Stimulated activated CD4-positive, alpha-beta T cell treated with anti-CD3 and anti-CD28 coated beads, Interleukin-1b, Interleukin-23, amount 100 ng/mL, for 48 hours (primary cell): ENCODE measurements at places on chromosomes 1 and 21.

GRCh38 chr1:116110567-116111523 lies at the start of gene MAB21L3:
TSS of gene MAB21L3 (plus strand) at chr1:116111399. CDS start at chr1:116112616, 1,217 bp downstream.
- DNase-seq, result no peak

DNA sequence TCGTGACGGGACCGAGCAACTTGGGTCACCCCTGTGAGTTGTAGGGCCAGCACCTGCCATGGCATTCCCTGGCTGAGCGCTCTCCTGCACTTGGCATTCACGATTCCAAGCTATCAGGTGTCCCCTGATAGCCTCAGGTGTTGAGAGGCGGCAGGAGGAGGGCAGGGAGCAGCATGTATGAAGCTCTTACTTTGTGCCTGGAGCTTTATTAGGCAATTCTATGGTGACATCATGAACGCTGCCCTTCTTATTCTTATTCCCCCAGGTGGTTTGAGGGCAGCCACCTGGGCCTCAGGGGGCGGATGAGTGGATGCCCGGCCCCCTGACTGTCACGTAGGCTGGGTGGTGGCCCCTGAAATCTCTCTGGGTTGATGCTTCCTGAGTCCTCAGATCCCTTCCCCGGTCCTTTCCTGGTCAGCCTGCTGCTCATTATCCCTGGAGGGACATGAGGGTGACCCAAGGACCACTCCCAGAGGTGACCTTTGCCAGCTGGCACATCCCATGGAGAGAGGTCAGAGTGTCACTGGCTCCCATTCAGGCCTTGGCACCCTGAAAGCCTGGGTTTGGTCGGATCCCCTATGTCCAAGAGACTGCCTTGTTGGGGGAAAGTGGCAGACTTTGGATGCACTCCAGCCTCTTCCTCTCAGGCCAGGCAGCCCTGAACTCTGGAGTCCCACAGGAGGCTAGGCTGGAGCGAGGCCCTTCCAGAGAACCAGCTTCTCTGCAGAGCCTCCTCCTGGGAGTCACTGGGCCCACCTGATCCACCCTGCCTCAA lies 51.9 kb downstream of the SPSB1 start:
- DNase-seq, result no peak

DNA sequence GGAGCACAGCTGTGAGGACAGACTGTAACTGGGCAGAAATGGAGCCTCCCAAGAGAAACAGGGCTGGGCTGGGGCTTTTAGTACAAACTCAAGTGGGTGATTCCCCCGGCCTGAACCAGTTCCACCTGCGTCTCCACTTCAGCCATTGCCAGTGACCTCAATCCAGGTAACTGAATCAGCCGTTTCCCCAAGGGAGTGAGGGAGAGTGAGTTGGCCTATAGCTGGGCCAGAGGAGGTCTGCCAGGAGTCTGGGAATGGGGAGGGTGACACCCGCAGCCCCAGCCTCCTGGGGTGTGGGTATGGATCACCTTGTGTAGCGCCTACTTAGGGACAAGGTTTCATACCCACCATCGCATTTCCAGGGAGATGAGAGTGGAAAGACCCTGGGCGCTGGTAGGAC lies 8.5 kb downstream of the SLC26A9 start:
- no peak for DNase-seq

- DNase-seq, result no peak
Measured at GRCh38 chr1:178926046-178926445, 55.2 kb upstream of the ANGPTL1 start.

DNA sequence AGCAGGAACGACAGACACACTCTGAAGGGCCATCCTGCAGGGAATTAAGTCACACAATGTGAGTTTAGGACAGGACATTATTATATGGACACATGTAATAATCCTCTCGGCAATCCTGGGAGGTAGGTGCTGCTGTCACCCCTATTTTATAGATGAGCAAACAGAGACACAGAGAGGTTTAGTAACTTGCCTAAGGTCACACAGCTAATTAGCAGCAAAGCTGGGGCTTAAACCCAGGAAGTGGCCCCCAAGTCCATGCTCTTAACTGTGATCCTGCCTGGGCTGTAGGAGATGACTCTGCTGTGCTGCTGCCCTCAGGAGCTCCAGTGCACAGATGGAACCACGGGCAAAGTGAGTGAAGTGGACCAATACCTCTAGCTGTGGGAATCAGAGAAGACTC lies 660.0 kb downstream of the PTPRU start:
- DNase-seq, result no peak

DNA sequence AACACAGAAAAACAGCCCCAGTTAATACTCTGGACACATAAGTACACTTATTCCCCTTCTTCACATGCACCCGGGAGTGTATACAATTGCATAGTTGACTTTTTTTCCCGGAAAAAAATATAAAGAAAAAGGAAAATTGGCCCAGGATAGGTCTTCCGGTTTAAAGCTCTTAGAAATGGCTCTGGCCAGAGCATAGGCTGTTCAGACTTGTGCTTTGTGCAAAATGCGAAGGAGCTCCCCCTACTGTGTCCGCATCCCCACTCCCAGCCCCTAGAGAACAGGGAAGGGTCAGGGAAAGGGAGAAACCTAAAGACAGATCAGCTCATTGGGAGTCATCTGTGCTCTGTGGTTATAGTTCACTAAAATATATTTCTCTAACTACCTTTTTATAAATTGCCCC lies 5.5 kb upstream of the MTMR11 start:
- DNase-seq, result no peak

GRCh38 chr1:72623299-72623708 lies 341.0 kb upstream of the NEGR1 start:
- DNase-seq, result no peak

- DNase-seq, result no peak
Measured at GRCh38 chr1:10299151-10299550, 88.8 kb downstream of the KIF1B start.

- DNase-seq, result no peak
Measured at GRCh38 chr1:109719337-109719837, 7.3 kb downstream of the GSTM5 start.

DNA sequence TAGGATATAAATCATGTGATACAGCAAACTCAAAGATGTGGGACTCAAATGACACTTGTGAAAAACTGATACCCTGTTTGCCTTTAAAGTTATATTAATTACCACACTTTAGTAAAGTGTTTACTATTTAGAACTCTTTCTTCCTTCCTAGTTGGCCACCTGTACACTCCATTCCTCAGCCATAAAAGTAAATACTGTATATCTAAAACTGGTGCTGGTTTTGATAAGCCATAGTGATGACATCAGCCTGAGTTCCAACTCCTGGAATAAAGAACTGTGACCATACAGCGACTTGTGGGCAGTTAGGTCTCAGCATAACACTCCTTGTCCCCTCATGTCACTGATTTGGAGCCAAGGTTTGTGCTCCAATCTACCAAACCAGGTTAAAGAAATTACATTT lies 2.8 kb downstream of the PTGER3 start:
- no peak for DNase-seq

DNA sequence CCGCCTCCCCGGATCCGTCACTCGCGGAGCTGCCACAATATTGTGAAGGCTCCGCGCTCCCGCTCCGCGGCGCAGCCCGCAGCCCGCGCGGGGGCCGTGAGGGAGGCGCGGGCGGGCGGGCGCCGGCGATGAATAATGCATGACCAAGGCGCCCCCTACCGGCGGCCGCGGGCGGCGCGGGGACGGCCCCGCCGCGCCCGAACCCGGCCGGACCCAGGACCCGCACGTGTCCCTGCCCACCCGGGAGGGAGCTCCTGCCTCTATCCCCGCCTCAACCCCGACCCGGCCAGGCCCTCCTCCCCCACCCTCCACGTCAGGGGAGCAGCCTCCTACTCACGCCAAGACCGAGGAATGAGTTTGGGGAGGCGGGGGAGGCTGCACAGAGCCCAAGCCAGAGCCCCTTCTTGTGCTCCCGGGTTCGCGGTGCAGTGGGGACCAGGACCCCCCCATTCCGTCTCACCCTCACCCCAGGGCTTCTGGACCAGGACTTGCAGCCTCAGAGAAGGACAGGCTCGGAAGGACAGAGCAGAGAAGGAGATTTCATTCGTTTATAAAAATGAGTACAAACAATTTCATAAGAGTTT lies 70.8 kb upstream of the CASZ1 start:
- DNase-seq, result peak; percentile 37

- DNase-seq, result no peak
Measured at GRCh38 chr1:96104506-96104905, 617.1 kb upstream of the PTBP2 start.

GRCh38 chr1:234920136-234920842 lies 208.3 kb downstream of the TOMM20 start:
- no peak for DNase-seq

DNA sequence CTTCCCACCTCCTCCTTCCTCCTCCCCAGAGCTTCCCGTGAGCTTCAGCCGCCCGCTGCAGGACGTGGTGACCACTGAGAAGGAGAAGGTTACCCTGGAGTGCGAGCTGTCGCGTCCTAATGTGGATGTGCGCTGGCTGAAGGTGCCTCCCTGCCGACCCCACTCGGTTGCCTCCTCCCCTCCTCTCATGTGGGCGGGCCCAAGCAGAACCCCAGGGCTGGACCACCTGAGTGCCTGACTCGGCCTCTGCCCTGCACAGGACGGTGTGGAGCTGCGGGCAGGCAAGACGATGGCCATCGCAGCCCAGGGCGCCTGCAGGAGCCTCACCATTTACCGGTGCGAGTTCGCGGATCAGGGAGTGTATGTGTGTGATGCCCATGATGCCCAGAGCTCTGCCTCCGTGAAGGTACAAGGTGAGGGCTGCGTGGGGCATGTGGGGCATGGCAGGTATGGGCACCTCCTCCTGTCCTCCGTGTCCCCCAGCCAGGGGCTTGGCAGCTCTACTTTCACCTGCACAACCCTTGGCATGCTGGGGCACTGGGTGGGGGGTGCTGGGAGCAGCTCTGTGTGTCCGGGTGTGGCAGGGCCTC lies 69.2 kb downstream of the OBSCN start:
- no peak for DNase-seq

- no peak for DNase-seq
Measured at GRCh38 chr1:75503221-75503974, 107.5 kb downstream of the SLC44A5 start.
